ENCODE measurements at places on chromosomes 1 and 21. TPM values are rescaled to one million over a fixed set of nuclear protein-coding genes. Genes with fewer than 3 reads are reported as not detected.

The RYR2 gene
- 10.3 TPM for total RNA-seq

The SLC2A5 gene
- total RNA-seq = 1.4 TPM

The ITGB2 gene
- 404 TPM for total RNA-seq

The FBXO2 gene
- 12.7 TPM for total RNA-seq

The BRINP3 gene
- total RNA-seq = 1.6 TPM

The TEKT2 gene
- total RNA-seq = 5.8 TPM

The DNALI1 gene
- 24.1 TPM for total RNA-seq

The FMO2 gene
- 33.9 TPM for total RNA-seq

The LCE1C gene
- total RNA-seq = not detected

The FAM229A gene
- total RNA-seq = 4.4 TPM

The EDARADD gene
- total RNA-seq = 0.73 TPM

The SH2D1B gene
- total RNA-seq = 0.68 TPM

The PLPP3 gene
- 112 TPM for total RNA-seq

The OLFML2B gene
- total RNA-seq = 36.1 TPM

The CD48 gene
- 9.9 TPM for total RNA-seq

The KPRP gene
- not detected for total RNA-seq
